ENCODE measurements at places on chromosomes 6 and 20. TPM values are rescaled to one million over a fixed set of nuclear protein-coding genes. Genes with fewer than 3 reads are reported as not detected.

The RIN2 gene
- total RNA-seq: 100 TPM

The PRRT1 gene
- total RNA-seq: not detected

The TSBP1 gene
- under 0.01 TPM for total RNA-seq

The GRIK2 gene
- total RNA-seq: not detected

The GINS1 gene
- total RNA-seq: 5.4 TPM

The DNAH8 gene
- under 0.01 TPM for total RNA-seq

The MYL9 gene
- 11.6 TPM for total RNA-seq

The CST2 gene
- not detected for total RNA-seq

The ATRN gene
- total RNA-seq: 41.4 TPM

The PTGIS gene
- 1.5 TPM for total RNA-seq

The XKR7 gene
- total RNA-seq: not detected

The MEI4 gene
- total RNA-seq: under 0.01 TPM

The SLC22A16 gene
- total RNA-seq: not detected
